ENCODE measurements at places on chromosomes 7 and 10.
A peak's percentile ranks its signal among the peaks of the same experiment; 100 is the strongest.

DNA sequence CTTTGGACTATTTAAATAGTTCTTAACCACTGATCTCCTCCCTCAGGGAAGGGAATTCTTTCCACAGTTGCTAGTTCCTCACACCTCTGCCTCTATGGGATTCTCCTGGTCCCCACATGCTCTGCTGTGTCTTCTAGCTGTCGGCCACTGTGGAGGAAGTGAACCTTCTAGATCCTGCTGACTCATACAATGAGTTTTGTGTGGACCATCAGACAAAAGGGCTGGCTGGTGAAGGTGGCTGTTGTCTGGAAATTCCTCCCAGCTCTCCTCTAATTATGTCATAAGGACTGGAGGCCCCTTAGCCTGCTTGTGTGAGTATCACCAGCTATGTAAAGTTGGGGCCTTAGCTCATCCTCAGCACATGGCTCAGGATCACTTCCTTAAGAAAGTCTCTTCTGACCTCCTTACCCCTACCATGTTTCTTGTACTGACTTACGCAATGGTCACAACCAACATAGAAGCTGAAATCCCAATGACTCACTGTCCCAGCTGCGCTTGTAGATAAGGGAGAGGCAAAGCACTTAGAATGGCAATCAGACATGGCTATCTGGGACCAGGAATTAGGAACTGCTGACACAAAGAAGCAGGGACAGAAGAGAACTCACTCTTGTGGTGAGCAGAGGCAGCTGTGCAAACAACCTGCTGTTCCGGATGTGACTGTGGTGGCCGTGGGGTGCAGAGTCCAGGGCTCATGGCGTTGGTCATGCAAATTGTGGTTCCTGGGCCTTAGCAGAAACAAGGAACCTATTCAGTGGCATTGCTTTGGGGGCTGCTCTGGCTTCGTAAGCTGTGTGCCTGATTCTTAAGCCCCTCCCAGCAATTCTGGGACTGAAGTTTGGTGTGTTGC lies 2.5 kb upstream of the MACC1 start:
- no peak for DNase-seq

GRCh38 chr7:112383671-112384417 lies 66.4 kb upstream of the IFRD1 start:
- no peak for DNase-seq

DNA sequence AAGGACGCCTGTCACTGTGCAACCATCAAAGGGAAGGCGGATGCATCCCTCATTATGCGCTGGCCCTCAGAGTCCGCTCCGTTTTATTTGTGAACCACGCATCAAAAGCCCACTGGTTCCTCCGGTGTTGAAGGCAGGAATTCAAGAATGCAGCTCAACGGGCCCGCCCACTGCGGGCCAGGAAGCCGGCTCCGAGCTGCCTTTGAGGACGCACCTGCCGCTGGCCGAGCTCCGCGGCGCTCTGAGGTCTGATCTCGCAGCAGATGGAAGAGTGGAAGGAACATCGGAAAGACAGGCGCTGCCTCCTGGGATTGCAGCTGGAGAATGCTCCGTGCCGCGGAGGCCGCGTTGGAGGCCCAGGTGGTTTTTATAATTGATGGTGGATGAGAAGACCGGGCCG lies 56.9 kb upstream of the ADGRA1 start:
- DNase-seq = no peak

DNA sequence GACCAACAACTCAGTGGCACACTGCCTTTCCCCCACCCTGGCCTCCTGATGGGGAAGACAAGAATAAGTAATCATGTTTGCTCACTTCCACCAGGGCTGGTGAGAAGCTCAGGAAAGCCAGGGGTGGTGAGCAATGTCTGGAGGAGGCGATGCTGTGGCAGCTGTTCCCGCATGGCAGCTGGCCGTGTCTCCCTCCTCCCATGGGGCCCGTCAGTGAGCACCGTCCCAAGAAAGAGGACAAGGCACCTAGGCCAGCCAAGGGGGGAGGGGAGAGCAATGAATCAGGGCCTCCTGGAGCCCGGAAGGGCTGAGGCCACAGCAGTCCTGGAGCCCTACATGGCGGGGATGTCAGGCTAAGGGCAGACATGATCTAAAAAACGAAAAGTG lies 69.2 kb upstream of the INSIG1 start:
- no peak for DNase-seq

- DNase-seq = no peak
These were observed 39.8 kb downstream of the ELFN1 start for GRCh38 chr7:1709900-1710299.

DNA sequence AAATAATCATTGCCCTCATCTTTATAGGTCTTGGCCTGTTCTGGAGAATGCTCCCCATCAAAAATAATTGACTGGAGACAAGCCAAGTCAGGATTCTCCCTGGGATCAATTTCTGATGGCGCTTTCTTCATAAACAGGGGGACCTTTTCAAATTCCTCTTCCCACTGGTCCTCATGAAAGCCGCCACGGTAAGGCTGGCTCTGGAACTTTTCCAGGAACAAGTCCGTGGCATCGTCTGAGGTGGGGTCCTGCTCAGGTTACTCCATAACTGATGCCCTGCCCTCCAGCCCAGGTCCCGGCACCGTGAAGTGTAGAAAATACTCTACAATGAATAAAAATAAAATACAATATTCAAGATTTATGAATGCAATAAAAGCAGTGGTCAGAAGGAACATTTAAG lies 79.4 kb upstream of the IGFBP3 start:
- DNase-seq = no peak

GRCh38 chr10:16843252-16843870 lies 26.1 kb upstream of the RSU1 start:
- no peak for DNase-seq

GRCh38 chr7:39672176-39672575 lies 48.8 kb downstream of the RALA start:
- DNase-seq = no peak

GRCh38 chr10:20988357-20988983 lies 91.4 kb upstream of the NEBL start:
- DNase-seq = no peak

DNA sequence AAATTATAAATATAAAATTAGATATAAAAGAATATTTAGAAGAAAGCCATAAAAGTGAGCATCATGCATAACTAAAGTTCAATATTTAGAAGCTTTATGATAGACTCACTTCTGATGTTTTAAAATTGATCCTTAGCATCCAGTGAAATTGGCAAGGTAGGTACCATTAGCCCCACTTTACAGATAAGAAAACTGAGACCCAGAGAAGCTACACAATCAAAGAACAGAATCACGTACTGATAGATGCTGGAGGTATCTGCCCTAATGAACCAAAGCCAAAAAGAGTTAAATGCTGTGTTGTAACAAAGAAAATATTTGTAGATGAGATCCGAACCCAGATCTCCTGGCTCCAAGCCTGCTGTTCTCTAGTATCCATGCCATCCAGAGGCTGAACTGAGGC lies 42.6 kb upstream of the RAPGEF5 start:
- no peak for DNase-seq

DNA sequence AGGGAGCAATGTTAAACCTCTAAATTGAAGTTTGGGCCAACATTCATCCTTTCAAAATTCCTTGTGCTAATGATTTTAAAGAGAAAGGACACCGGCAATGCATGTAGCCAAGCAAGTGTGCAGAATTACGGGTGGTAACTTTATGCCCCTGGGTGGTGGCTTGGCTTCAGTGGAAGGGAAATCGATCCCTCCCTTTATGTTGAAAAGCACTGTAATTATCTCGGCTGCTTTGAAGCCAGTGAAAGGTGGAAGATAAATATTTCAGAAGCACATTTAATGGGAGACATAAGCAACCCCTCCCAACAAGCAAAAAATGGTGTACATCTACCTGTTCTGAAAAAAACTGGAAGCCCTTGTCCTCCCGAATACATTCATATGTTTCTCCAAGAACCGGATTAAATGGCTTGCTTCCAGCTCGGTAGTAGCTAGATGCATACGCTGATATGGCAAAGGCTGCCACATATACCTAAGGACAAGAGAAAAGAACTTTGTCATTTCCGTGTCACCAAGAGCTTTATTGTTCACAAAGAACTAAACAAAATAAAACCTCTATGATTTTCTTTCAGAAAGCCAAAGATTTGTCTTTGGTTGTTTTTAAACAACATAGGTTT lies 73.3 kb upstream of the GSDME start:
- no peak for DNase-seq

GRCh38 chr10:6161921-6162320 lies 40.8 kb upstream of the PFKFB3 start:
- no peak for DNase-seq

- no peak for DNase-seq
These were observed 333.4 kb upstream of the MYO3A start for GRCh38 chr10:25600651-25601050.

- no peak for DNase-seq
These were observed 48.7 kb downstream of the UPF2 start for GRCh38 chr10:11993834-11994468.

DNA sequence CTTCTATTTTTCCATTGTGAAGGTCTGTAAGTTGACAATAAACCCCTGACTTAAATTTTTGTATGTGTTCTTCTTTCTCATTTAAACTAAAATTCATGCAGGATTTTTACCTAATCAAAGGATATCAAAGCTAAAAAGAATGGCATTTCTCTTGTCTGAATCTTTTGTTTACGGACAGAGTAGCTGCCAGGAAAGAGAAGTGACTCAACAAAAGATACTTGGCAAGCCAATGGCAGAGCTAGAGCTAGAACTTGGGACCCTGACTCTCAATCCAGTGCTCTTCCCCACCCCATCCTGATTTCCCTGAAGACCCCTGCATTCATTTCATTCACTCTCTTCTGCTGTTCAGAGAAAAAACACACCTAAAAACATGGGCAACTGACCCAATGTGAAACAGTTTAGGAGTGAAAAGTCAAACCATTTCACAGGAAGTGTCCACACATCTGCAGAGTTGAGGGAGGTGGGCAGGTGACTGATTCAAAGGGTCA lies 40.2 kb upstream of the PDLIM1 start:
- DNase-seq = no peak

GRCh38 chr7:108097703-108098102 lies 32.5 kb downstream of the LAMB4 start:
- DNase-seq = no peak

DNA sequence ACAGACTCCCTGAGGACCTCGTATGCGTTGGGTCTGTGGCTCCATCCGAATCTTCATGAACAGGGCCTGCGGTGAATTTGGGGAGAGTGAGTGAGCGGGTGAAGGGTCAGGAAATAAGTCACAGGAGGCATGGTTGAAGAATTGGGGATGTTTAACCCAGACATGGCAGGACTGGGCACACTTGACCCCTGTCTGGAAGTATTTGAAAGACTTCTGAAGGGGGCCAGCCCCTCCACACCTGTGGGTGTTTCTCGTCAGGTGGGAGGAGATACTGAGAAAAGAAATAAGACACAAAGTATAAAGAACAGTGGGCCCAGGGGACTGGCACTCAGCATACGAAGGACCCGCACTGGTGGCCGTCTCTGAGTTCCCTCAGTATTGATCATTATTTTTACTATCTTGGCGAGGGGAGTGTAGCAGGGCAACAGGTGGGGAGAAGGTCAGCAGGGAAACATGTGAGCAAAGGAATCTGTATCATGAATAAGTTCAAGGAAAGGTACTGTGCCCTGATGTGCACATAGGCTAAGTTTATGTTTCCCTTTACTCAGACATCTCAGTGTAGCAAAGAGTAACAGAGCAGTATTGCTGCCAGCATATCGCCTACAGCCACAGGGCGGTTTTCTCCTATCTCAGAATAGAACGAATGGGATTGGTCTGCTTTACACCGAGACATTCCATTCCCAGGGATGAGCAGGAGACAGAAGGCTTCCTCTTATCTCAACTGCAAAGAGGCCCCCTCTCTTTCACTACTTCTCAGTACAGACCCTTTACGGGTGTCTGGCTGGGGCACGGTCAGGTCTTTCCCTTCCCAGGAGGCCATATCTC lies 38.2 kb upstream of the PFKFB3 start:
- no peak for DNase-seq

GRCh38 chr7:16396766-16397500 lies 24.4 kb downstream of the CRPPA start:
- DNase-seq = no peak

DNA sequence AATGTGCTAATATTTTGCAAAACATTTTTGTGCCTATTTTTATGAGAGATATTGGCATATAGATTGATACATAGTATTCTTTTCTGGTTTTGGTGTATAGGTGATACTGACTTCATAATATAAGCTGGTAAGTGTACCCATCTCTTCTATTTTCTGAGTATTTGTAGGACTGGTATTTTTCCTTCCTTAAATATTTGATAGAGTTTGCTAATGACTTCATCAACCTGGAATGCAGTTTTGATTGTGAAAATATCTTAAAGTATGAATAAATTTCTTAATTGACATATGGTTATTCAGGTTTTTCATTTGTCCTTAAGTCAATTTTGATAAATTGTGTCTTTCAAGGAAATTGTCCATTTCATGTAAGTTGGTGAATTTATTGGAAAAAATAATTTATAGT lies 6.1 kb upstream of the SCRN1 start:
- no peak for DNase-seq

- DNase-seq = no peak
These were observed 21.9 kb upstream of the ZNF488 start for GRCh38 chr10:47405857-47406547.

- no peak for DNase-seq
These were observed 635 bp upstream of the MYPN start for GRCh38 chr10:68108653-68109052.

GRCh38 chr7:51455948-51456347 lies 139.3 kb upstream of the COBL start:
- no peak for DNase-seq

- DNase-seq = no peak
These were observed 49.8 kb upstream of the RAPGEF5 start for GRCh38 chr7:22406715-22407114.

GRCh38 chr7:74482629-74483401 lies 29.1 kb downstream of the GTF2IRD1 start:
- no peak for DNase-seq

GRCh38 chr7:135597181-135597925 lies 39.6 kb downstream of the NUP205 start:
- no peak for DNase-seq

DNA sequence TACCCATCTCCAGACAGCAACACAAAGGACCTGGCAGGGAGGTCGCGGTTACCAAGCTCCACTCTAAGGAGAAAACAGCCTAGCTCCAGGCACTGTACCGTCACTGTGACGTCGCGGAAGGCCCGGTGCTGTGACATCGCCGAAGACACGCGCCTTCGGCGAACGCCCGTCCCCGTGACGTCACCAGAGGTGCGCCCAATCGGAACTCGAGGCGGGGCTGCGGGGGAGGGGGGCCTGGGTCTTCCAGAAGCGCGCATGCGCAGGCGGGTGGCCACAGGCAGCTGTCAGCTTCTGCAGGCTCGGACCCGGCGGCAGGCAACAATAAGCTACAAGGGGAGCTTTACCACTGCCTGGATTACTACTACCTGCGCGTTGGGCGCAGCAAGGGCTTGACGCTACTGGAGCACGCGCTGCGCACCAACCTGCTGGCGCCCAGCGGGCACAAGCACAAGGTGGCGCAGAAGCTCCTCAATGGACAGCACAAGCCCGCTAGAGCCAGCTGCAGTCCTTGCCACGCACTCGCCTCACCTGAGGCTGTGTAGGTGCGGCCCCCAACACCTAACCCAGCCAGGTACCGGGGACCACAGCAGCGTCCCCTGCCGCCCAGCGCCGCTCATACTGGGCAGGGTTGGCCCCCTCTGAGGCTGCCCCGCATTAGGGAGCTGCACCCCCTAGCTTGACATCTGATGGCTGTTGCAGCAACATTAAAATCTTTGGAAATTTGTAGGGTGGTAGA lies 208.4 kb downstream of the TPST1 start:
- DNase-seq = peak; percentile 74

All from activated CD4-positive, CD25-positive, alpha-beta regulatory T cell (primary cell).